CD4-positive, alpha-beta T cell treated with Interleukin-15 for 1 hour (primary cell): ENCODE measurements at places on chromosomes 7 and 10.

GRCh38 chr7:11716185-11716584, 115.8 kb downstream of the THSD7A start:
- DNase-seq, result no peak

DNA sequence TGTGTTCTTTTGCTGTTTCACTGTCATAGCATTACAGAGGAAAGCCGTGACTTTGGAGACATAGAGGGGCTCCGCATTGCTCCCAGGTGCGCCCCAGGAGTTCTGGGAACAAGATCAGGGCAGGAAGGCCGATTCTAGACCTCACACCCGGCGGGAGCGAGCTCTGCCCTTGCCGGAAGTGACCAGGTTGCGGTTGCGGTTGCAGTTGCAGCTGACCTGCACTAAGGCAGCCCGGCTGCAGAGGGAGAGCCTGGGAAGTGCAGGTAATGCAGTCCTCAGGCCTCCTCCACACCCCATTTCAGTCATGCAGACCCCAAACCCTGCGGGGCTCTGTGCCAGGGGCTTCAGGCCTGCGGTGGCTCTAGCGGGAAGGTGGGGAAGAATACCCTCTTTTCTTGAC, 130.0 kb upstream of the LANCL2 start:
- DNase-seq, result no peak

DNA sequence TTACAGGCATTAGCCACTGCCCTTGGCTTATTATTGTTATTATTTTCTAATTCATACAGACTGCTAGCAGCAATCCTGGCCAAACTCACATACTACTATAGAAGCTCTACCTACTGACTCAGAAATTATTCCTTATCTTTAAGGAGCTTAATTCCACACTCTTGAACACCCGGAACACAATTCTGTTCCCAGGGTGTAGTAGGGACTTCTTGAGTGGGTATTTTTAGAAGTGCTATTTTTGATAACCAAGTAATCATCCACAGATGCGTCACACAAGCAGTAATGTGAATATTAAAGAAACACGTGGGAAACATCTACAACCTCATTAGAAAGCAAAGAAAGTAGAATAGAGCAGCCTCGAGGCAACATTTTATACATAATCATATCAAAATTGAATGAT, 149.2 kb downstream of the PTEN start:
- no peak for DNase-seq

GRCh38 chr7:139798221-139798620, 20.4 kb upstream of the HIPK2 start:
- DNase-seq, result no peak

GRCh38 chr10:33772370-33773252, 438.1 kb upstream of the NRP1 start:
- no peak for DNase-seq

DNA sequence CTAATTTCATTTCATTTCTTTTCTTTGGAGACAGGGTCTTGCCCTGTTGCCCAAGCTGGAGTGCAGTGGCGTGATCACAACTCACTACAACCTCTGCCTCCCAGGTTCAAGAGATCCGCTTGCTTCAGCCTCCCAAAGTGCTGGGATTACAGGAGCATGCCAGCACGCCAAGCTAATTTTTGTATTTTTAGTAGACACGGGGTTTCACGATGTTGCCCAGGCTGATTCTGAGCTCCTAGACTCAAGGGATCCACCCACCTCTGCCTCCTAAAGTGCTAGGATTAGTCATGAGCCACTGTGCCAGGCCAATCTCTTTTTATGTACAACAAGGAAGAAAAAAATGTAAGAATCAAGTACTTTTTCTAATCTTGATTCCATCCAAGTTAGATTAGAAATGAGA, 10.7 kb upstream of the KMT2E start:
- DNase-seq, result no peak

- no peak for DNase-seq
Observed at GRCh38 chr7:43905209-43905946, 1.0 kb downstream of the URGCP start.

GRCh38 chr10:19713800-19714525, 102.3 kb upstream of the PLXDC2 start:
- DNase-seq, result no peak

DNA sequence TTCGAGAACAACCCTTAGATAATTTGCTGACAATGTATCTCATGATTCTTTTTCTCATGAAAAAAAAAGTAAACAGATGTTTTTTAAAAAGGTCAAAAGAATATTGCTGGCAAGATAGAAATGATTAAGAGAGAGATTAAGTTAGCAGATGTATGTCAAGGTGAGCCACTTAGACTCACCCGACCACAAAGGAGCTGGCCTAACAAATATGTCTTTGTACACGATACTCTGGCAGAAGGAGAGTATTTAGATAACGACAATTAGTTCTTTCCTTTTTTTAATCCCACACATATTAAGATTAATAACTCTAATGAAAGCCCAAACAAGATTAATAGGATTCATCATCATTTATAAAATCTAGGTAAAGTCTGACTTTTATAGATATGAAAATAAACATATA, 156.7 kb downstream of the RAPGEF5 start:
- DNase-seq, result no peak

- no peak for DNase-seq
Observed at GRCh38 chr7:78220754-78221153, 422.2 kb downstream of the PHTF2 start.

GRCh38 chr7:147412782-147413556, 1177.6 kb upstream of the C7orf33 start:
- no peak for DNase-seq

DNA sequence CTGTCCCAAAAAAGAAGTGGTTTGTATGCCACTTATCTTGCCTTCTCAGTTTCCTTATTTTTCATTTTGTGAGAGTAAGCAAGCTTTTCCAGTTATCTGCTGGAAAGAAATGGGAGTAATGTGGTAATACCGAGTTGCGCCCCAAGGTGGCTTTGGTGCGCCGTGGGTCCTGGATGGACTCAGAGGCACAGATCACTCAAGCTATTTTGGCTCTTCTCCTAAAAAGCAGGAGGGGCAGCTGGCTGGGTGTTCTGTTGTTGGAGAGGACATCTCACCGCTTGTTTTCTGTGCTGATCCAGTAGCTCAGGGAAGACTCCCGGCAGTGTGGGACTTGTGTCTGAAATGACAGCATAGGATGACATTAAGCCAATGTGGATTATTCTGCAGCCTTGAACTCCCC, 16.4 kb downstream of the PRKRIP1 start:
- peak; percentile 47 for DNase-seq

- DNase-seq, result no peak
Observed at GRCh38 chr7:36036590-36036989, 116.5 kb upstream of the EEPD1 start.

DNA sequence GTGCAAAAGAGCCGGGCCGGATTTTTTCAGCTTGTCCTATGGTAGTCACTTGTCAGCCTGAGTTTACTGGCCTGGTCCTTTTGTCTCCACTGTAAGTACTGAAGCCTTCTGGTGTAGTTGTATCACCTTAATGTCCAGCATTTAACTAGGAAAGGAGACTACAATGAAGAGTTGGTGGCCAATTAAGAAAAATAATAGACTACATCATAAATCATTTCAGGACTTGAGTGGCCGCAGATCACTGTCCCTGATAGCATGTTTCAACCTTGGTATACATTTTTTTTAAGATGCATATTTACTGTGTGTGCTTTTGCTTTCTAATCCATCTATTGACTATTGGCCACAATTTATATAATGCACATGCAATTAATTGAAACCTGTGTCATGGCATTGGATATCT, 6.1 kb downstream of the FZD1 start:
- no peak for DNase-seq

- peak; percentile 4 for DNase-seq
Observed at GRCh38 chr10:5556576-5556975, 31.8 kb downstream of the CALML3 start.

- DNase-seq, result no peak
Observed at GRCh38 chr10:72080042-72080975, 8.0 kb downstream of the SPOCK2 start.

DNA sequence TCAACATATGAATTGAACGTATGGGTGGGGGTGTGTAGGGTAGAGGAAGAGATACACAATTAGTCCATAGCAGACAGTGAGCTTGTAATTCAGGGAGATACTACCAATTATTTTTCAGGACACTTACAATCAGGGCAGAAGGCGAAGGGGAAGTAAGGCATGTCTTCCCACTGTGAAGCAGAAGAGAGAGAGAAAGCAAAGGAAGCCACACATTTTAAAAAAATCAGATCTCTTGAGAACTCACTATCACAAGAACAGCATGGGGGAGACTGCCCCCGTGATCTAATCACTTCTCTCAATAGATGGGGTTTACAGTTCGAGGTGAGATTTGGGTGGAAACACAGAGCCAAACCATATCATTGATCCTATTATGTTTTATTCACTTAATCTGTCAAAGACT, 116.4 kb upstream of the RPA3 start:
- no peak for DNase-seq

- DNase-seq, result no peak
Observed at GRCh38 chr7:142420554-142421362, 162.9 kb upstream of the PRSS58 start.

DNA sequence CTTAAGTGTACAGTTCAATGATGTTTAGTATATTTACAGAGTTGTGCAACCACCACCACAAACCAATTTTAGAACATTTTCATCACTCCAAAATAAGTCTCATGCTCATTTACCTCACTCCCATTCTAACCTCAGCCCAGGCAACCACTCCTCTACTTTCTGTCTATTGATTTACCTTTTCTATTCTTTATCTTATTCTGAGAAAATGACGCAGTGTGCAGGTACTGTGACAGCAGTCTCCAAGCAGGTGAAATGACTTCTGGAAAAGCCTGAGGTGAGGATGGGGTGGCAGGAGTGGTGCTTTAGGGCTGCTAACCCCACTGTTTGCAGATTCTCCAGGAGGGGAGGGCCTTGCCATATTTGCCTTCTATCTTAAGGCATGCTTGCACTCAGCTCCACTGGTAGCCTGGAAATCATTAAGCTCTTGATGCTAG, 39.5 kb downstream of the GARS1 start:
- no peak for DNase-seq

- peak; percentile 37 for DNase-seq
Observed at GRCh38 chr7:28062197-28062991, 118.2 kb downstream of the JAZF1 start.

DNA sequence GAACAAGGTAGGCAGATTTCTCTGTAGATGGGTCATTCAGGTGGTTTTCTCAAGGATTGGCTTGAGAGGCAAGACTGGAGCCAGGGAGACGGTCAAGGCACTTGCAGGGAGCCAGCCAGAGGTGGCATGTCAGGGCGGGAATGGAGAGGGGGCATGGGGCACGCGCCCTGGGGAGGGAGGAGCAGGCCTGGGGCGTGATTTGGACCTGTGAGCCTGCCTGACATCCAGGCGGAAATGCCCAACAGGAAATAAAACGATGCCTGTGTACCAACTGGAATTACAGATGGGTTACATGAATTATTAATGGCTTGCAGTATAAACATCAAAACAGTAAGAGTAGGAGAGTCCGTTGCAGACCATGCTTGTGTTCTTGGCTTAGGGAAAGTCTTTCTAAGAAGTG, 8.6 kb upstream of the SUN1 start:
- DNase-seq, result no peak

DNA sequence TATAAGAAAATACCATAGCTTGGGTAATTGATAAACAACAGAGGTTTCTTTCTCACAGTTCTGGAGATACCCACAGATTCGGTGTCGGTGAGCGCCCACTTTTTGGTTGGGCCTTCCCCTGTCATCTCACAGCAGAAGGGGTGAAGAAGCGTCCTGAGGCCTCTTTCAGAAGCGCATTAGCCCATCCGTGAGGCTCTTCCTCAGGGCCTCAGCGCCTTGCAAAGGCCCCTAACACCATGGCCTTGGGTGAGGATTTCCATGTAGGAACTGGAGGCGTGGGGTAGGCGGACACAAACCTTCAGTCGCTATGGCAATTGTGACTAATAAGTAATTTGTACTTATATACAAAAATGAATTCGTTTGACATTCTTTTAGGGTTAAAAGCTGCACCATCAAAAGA, 316.0 kb downstream of the PTPRN2 start:
- DNase-seq, result no peak

DNA sequence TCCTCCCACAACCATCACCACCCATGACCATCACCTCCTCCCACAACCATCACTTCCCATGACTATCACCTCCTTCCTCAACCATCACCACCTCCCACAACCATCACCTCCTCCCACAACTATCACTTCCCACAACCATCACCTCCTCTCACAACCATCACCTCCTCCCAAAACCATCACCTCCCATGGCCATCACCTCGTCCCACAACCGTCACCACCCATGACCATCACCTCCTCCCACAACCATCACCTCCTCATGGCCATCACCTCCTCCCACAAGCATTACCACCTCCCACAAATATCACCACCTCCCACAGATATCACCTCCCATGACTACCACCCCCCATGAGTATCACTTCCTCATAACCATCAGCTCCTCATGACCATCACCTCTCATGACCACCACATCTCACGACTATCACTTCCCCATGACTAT, 52.2 kb downstream of the PDGFA start:
- DNase-seq, result no peak

GRCh38 chr7:82029236-82029913, 259.5 kb upstream of the HGF start:
- DNase-seq, result no peak

DNA sequence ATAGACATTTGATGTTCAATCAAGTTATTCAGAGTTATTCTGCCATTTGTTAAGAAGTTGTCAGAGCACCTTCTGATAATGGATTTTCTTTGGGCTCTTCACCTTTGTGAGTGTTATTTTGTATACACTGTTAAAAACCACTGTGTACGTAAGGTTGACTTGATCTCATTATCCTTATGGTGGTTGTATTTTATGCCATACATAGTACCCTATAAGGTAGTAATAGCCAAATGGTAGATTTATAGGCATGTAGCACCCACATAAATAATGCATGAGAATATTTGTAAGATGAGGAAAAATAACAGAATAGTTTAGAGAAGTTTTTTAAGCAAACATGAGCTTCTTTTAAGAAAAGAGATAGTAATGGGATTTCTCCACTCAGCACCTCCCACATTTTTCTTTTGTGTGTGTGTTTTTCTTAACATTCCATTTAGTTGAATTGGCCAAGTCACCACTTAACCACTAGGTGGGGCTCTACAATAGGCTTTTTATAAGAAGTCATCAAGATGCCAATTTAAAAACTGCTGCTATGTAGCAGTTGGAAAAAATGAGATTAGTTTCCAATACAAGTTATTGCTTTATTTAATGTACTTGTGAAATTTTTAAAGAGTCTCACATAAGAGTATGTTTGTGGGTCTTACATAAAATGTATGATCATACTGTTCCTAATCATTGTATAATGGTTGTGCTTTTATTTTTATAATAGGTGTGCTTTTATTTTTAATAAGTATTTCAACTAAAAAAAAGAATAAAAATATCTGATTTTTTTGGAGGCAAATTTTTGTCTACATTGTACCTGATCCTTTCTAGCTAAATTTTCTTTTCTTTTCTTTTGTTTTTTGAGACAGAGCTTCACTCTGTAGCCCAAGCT, 41.1 kb upstream of the STMP1 start:
- no peak for DNase-seq

- no peak for DNase-seq
Observed at GRCh38 chr10:124827474-124827873, 25.9 kb downstream of the ABRAXAS2 start.

GRCh38 chr10:48804740-48805182, 120.1 kb downstream of the WDFY4 start:
- DNase-seq, result no peak

GRCh38 chr10:118455181-118455695, 113.1 kb upstream of the FAM204A start:
- no peak for DNase-seq

- no peak for DNase-seq
Observed at GRCh38 chr7:25821225-25821624, 330.8 kb upstream of the NFE2L3 start.

- DNase-seq, result no peak
Observed at GRCh38 chr7:31873816-31874597, 187.0 kb downstream of the PPP1R17 start.

- DNase-seq, result peak; percentile 86
Observed at GRCh38 chr7:20219446-20220292, 2.5 kb upstream of the MACC1 start.
